ENCODE measurements at places on chromosomes 2 and 18.

- no peak for DNase-seq
Observed at GRCh38 chr2:48213646-48214045, 307.3 kb upstream of the FBXO11 start.

DNA sequence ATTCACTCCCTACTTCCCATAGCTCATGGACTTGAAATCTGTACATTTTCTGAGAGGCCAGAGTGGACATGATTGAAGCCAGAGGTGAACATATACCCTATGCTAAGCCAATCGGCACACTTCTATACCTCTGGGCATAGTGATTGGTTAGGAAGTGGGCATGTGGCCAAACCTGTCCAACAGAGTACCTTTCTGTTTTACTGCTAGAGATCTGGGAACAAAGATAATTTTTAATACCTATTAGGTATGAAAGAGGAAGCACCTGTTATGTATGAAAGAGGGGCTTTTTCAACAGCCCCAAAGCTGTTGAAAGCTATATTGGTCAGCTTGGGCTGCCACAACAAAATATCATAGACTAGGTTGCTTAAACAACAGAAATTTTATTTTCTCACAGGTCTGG, 27.7 kb downstream of the METTL8 start:
- no peak for DNase-seq

- no peak for DNase-seq
Observed at GRCh38 chr18:44823286-44823685, 142.6 kb downstream of the SETBP1 start.

GRCh38 chr2:151560289-151560688, 150.6 kb downstream of the RIF1 start:
- no peak for DNase-seq

DNA sequence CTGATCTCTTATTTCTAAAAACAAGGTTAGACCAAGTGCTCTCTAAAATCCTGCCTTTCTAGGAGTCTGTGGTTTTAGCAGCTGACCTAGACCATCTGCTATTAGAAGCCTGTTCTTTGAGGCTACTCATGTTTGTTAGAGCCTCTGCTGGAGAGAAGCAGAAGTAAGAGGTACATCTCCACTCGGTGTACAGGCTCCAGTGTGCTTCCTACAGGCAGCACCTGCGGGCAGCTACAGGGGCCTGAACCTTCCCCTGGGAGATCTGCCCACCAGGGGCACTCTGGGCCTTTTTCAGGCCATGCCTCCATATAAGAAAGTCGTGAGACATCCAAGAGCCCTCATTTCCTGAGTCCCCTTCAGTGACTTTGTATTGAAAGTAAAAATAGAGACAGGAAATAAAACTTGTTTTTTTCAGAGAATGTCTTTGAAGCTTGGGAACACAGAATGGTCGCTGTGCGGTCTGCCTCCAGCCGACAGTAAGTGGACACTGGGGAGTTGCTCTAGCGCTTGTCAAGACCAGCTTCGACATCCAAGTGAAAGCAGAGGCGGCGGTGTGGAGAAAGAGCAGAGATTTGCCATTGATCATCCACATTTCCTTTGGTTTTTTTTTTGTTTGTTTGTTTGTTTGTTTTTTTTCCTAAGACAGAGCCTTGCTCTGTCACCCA, 31.7 kb downstream of the ONECUT2 start:
- no peak for DNase-seq

GRCh38 chr2:234051374-234052070, 1.0 kb downstream of the SPP2 start:
- no peak for DNase-seq

DNA sequence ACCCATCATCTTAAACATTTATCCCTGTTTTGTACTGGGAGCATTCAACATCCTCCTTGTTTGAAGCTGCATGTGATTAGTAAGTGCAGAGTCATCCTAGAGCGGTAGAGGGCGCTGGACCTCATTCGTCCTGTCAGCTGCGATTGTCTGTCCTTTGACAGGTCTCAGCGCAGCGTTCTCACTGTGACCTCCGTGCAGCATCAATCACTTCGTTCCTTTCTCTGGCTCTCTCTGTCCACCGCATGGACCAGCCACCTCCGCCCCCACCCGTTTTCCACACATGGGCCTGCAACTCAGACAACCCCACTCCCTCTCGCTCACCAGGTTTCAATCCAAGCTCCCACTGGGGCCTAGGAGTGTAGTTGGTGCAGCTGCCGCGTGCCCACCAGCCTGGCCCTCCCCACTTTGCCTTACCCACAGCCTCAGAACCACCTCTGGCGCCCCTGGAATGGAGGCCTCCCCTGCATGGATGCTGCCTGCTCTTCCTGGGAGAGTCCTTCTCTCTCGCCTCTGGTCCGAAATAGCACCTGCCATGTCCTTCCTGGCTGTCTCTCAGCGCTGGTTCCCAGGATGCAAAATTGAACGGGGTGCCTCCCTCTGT, 90.5 kb downstream of the NDUFA10 start:
- peak; percentile 61 for DNase-seq

- no peak for DNase-seq
Observed at GRCh38 chr2:161982548-161983330, 91.3 kb downstream of the DPP4 start.

GRCh38 chr2:58155160-58155778, 85.9 kb downstream of the FANCL start:
- no peak for DNase-seq

DNA sequence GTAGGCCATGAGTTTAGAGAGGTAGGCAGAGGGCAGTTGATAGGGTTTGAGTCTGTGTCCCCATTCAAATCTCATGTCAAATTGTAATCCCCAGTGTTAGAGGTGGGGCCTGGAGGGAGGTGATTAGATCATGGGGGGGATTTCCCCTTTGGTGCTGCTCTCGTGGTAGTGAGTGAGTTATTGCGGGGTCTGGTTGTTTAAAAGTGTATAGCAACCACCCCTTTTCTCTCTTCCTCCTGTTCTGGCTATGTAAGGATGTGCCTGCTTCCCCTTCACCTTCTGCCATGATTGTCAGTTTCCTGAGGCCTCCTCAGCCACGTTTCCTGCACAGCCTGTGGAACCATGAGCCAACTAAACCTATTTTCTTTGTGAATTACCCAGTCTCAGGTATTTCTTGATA, 25.5 kb downstream of the MARCHF4 start:
- no peak for DNase-seq

- no peak for DNase-seq
Observed at GRCh38 chr18:65477455-65477854, 273.4 kb upstream of the CDH7 start.

DNA sequence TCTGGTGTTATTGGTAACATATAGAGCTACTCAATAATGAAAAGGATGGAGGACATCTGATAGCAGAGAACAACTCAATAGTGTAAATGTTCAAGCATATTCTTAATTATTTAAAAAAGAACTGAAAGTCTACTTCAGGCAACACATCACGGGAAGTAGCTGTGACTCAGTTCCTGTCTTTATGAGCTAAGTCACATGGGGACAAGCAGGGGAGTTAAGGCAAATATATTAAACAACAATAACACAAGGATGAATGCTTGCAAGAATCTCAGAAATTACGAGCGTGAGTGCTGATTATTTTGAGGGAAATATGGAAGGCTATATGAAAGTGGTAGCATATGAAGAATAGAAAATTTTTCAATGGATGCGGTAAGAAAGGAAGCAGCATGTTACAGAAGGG, 4.0 kb upstream of the HNMT start:
- peak; percentile 86 for DNase-seq

DNA sequence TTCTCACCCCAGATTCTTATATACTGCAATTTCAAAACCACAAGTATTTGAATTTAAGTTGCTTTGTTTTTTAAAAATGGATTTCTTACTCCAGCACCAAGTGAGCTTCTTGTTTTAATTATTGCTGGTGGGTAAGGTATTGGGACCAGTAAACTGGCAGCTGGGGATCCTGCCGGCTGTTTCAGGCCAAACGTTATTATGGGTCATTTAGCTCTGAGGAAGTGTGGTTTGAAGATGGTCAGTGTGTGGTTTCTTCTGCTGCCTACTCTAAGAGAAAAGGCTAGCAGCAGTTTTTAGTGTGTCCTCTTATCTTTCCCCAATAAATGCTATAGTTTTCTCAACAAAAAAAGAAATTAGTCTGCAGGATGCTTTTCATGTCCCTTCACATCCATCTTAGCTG, 30.6 kb downstream of the CFAP221 start:
- no peak for DNase-seq

DNA sequence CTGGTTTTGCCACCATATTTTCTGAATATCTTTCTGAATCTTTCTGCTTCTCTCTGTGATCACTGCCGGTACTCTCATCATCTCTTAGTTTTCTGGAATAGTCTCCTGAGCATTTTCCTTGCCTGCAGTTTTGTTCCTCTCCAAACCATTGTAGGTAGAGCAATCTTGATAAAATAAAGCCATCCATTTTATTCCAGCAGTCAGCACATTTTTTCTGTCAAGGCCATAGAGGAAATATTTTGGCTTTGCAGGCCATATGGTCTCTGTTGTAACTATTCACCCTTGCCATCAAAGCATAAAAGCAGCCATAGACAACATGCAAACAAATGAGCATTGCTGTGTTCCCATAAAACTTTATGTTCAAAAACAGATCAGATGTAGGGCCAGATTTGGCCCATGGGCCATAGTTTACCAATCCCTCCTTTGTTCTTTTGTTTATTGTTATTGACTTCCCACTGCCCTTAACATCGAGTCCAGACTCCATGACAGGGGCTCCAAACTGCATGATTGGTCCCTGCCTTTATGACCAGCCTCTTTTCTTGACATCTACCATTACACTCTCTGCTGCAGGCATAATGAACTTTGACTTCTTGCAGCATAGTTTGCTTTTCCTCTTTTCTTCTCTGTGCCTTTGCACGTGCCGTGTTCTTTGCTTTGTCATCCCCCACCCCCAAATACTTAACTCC, 29.8 kb downstream of the TMEM87B start:
- no peak for DNase-seq

GRCh38 chr2:145524836-145525235, 1004.9 kb upstream of the ZEB2 start:
- DNase-seq, result no peak

GRCh38 chr18:13436576-13436975, 218.0 kb downstream of the LDLRAD4 start:
- DNase-seq, result no peak

DNA sequence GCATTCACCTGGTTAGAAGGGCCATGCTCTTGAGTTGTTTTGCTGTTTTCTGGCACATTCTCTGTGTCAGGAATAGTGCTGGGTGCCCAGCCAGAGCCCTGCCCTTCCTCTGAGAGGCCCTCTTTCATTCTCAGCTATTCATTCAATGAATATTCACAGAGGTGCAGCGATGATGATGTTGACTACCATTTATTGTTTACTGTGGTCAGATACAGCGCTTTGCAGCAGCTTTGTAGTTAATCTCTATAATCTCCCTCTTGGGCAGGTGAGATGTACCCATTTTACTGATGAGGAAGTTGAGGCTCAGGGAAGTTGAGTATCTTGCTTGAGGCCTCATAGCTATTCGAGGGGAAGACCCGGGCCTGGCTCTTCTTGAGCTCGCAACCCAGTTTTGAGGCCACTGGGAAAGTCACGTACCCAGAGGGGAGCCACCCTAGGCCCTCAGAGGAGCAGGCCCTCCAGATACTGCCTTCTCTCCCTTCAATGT, 9.9 kb downstream of the INHBB start:
- no peak for DNase-seq
